ENCODE measurements at places on chromosomes 3 and 15. TPM values are rescaled to one million over a fixed set of nuclear protein-coding genes. Genes with fewer than 3 reads are reported as not detected.

RHOV gene
- not detected for total RNA-seq

CILP gene
- under 0.01 TPM for total RNA-seq

NRG4 gene
- not detected for total RNA-seq

NAALADL2 gene
- total RNA-seq, result 4.8 TPM

GOLGA6B gene
- not detected for total RNA-seq

CLRN1 gene
- total RNA-seq, result not detected

TMEM207 gene
- total RNA-seq, result not detected

ALS2CL gene
- 0.96 TPM for total RNA-seq

NDN gene
- 31.4 TPM for total RNA-seq

AMT gene
- total RNA-seq, result 0.11 TPM

CHRNA7 gene
- total RNA-seq, result 0.63 TPM

BSN gene
- 0.17 TPM for total RNA-seq

SLC38A3 gene
- total RNA-seq, result not detected

ADGRG7 gene
- not detected for total RNA-seq

ALPK3 gene
- total RNA-seq, result 33.5 TPM

SLC9C1 gene
- total RNA-seq, result not detected

BNC1 gene
- total RNA-seq, result 13.8 TPM

FANCD2OS gene
- total RNA-seq, result not detected

FBXL22 gene
- total RNA-seq, result 0.23 TPM

DGKG gene
- total RNA-seq, result 2.2 TPM

GOLGA6L7 gene
- not detected for total RNA-seq

ANKRD63 gene
- total RNA-seq, result not detected

GOLGA6A gene
- not detected for total RNA-seq

ALDH1A3 gene
- total RNA-seq, result 0.11 TPM

NEK4 gene
- total RNA-seq, result 20.4 TPM

FGF7 gene
- 6.5 TPM for total RNA-seq

CLDN1 gene
- total RNA-seq, result not detected

FILIP1L gene
- total RNA-seq, result 2.2 TPM

ANKRD34C gene
- total RNA-seq, result not detected

DET1 gene
- 4.9 TPM for total RNA-seq

ZFYVE19 gene
- total RNA-seq, result 30.1 TPM

HCN4 gene
- not detected for total RNA-seq

ASB14 gene
- not detected for total RNA-seq

TOMM70 gene
- total RNA-seq, result 62.4 TPM

PYGO1 gene
- total RNA-seq, result 10.5 TPM

IL17RC gene
- 30.1 TPM for total RNA-seq

MGLL gene
- total RNA-seq, result 206 TPM

GASK1A gene
- not detected for total RNA-seq

NR1I2 gene
- not detected for total RNA-seq

UBR1 gene
- 23.0 TPM for total RNA-seq

CPN2 gene
- not detected for total RNA-seq

Measured in LHCN-M2 (cell line).